ENCODE measurements at places on chromosomes 2 and 18.

- no peaks in the 10 kb centered on the region for H3K27me3 ChIP-seq
- peaks cover 41% of the 10 kb centered on the region for H3K36me3 ChIP-seq
- H3K27ac ChIP-seq = no peak overlapping the region
- H3K4me3 ChIP-seq = no peak overlapping the region
- no peaks in the 10 kb centered on the region for H3K4me1 ChIP-seq
- no peak for DNase-seq
Observed at GRCh38 chr2:171837736-171838135, 56.3 kb downstream of the SLC25A12 start.

DNA sequence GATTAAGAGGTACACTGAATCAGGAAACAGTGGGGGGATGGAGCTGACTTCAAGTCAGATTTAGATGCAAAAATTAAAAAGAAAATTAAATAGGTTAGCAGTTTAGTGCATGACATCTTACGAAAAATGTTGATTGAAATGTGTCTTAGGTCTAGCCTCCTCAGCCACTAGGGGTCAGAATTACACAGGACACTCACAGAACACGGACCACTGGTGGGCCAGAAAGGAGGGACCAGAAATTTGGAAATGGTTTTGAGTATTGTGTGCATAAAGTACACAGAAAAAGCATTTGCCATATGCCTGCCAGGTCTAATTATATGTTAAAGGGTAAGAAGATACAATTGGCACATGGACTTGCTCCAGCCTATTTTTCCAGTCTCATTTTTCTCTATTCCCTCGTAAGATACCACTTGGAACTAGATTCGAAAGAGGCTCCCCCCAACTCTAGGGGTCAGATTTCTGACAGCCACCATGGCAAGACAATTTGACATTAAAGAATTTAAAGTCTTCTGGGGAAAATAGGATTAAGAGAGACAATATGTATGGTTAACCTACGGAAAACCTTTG lies 550.2 kb upstream of the SETBP1 start:
- H3K27me3 ChIP-seq = no peaks in the 10 kb centered on the region
- no peak for DNase-seq
- no peak overlapping the region for H3K4me3 ChIP-seq
- no peak overlapping the region for H3K27ac ChIP-seq
- no peaks in the 10 kb centered on the region for H3K4me1 ChIP-seq
- no peaks in the 10 kb centered on the region for H3K36me3 ChIP-seq

- H3K4me3 ChIP-seq = no peak overlapping the region
- H3K27ac ChIP-seq = peak overlapping the region; percentile 85
- DNase-seq = no peak
- H3K4me1 ChIP-seq = peaks cover 42% of the 10 kb centered on the region
Observed at GRCh38 chr2:42927334-42928160, 135.2 kb upstream of the HAAO start.

DNA sequence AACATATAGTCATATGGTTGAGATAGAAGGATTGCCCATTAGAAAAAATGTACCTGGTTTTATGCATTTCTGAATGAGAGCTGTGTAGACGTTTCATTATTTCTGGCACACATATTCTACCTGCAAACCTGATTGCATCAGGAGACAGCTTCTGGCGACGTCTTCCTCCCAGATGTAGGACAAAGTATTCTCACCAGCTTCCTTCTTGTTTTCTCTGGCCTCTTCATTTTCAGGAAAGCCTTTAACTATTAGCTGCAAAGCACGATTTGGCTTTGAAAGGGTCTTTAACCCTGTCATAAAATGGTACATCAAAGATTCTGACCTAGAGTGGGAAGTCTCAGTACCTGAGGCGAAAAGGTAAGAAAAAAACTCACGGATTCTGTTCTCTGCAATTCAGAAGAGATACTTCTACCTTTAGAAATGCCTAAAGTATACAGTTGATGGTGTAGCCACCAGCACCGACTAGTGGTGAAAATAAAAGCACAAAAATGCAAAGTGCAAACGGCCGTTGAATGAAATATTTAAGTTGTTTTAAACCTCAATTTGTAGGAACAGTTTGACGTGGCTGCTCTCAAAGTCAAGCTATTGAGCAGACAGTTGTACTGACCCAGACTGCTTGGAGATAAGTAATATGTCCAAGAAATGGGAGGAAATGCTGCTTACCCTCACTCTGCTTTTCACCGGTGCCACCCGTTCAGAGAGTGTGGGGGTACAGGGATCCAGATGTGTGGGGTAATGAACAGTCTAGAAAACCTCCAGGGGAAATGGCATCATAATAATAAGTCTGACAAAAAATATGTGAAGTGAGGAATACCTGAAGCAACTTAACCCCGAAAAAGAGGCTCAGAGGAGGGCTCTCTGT lies 20.2 kb downstream of the IL18RAP start:
- no peaks in the 10 kb centered on the region for H3K4me1 ChIP-seq
- H3K27ac ChIP-seq = no peak overlapping the region
- no peak for DNase-seq
- H3K27me3 ChIP-seq = no peaks in the 10 kb centered on the region
- no peaks in the 10 kb centered on the region for H3K36me3 ChIP-seq

DNA sequence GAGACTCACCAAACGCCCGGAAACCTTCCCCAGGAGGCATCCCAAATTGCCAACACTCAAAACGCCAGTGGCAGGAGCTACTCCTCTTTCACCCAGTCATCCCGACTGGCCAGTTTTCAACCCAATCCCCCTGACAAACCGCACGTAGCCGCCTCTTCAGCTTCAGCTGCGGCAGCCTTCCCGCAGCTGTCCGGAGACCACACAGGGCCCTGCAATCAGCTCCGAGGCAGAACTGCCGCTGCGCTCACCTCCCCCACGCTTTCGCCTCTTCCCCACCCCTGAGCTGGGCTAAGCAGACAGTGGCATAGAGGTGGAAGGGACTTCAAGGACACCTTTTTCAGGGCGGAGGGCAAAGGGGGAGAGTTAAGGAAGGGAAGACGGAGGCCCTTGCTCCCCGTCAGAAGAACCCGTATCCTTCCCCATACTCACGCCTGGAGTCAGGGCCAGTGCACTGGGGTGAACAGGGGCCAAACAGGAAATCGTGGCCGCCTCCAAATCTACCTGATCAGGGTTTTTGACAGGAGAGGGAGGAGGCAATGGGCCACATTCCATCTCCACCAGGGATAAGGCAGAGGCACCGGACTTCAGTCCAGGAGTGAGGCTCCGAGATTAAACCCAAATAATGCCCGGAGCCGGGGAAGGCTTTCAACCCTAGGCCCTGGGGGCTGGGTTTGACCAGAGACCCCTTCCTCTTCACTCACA lies 16.9 kb downstream of the CYP26B1 start:
- peak; percentile 41 for DNase-seq
- H3K27me3 ChIP-seq = no peaks in the 10 kb centered on the region
- H3K4me3 ChIP-seq = no peak overlapping the region
- H3K4me1 ChIP-seq = no peaks in the 10 kb centered on the region
- H3K36me3 ChIP-seq = no peaks in the 10 kb centered on the region

- H3K4me1 ChIP-seq = peaks cover 11% of the 10 kb centered on the region
- H3K36me3 ChIP-seq = no peaks in the 10 kb centered on the region
- no peak overlapping the region for H3K4me3 ChIP-seq
- DNase-seq = no peak
- H3K27me3 ChIP-seq = no peaks in the 10 kb centered on the region
Observed at GRCh38 chr2:37622450-37623100, 48.9 kb downstream of the CDC42EP3 start.

DNA sequence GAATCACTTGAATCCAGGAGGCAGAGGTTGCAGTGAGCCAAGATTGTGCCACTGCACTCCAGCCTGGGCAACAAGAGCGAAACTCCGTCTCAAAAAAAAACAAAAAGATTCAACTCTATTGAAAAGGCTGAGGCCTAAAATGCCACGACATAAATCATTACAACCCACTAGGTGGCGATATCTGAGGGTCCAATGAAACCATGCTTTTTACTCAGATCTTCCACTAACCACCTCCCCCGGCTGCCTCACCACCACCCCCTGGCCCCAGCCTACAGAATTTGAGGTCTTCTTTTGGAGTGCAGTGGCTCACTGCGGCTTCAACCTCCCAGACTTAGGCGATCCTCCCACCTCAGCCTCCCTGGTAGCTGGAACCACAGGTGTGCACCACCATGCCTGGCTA lies 57.5 kb downstream of the AP1S3 start:
- H3K4me1 ChIP-seq = no peaks in the 10 kb centered on the region
- no peaks in the 10 kb centered on the region for H3K27me3 ChIP-seq
- H3K27ac ChIP-seq = no peak overlapping the region
- DNase-seq = peak; percentile 34
- no peak overlapping the region for H3K4me3 ChIP-seq

DNA sequence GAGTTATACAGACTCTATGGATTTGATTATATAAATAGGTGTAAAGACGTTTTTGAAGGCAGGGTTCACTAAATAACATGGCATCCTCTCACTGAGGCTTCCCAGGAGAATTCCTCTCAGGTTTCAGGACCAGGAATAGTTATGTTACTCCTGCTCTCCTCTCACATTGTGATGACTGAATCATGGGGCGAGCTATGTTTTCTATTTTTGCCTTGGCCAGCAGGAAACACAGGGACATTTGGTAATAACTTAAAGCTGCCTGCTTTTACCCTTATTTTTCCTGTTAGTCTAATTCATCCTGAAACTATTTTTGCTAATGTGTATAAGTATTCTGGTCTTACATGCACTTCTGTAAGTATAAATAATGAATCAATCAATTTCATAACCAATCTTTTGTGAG lies 115.3 kb upstream of the ITGB6 start:
- H3K4me1 ChIP-seq = no peaks in the 10 kb centered on the region
- H3K27ac ChIP-seq = no peak overlapping the region
- H3K36me3 ChIP-seq = no peaks in the 10 kb centered on the region

- no peaks in the 10 kb centered on the region for H3K4me1 ChIP-seq
- H3K27me3 ChIP-seq = no peaks in the 10 kb centered on the region
- no peaks in the 10 kb centered on the region for H3K36me3 ChIP-seq
- no peak overlapping the region for H3K4me3 ChIP-seq
- no peak for DNase-seq
Observed at GRCh38 chr2:24638568-24638967, 147.5 kb downstream of the NCOA1 start.

DNA sequence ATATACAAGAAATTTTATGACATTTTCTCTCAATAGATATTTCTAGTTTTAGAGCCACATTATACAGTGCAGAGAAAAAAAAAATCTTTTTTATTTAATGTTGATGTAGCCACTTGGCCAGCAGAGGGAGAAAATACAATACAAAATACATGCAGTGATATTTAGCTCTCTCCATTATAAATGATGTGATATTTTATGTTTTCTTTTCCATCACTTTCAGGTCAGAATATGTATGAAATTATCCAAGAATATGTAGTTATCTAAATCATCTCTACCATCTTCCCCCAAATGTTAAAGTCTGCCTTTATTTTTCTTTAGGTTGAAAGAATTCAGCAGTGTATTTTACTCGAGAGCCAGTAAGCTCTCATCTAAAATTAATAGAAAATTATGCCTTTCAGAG lies 533.6 kb upstream of the FSHR start:
- no peaks in the 10 kb centered on the region for H3K36me3 ChIP-seq
- H3K27me3 ChIP-seq = no peaks in the 10 kb centered on the region
- no peak for DNase-seq

DNA sequence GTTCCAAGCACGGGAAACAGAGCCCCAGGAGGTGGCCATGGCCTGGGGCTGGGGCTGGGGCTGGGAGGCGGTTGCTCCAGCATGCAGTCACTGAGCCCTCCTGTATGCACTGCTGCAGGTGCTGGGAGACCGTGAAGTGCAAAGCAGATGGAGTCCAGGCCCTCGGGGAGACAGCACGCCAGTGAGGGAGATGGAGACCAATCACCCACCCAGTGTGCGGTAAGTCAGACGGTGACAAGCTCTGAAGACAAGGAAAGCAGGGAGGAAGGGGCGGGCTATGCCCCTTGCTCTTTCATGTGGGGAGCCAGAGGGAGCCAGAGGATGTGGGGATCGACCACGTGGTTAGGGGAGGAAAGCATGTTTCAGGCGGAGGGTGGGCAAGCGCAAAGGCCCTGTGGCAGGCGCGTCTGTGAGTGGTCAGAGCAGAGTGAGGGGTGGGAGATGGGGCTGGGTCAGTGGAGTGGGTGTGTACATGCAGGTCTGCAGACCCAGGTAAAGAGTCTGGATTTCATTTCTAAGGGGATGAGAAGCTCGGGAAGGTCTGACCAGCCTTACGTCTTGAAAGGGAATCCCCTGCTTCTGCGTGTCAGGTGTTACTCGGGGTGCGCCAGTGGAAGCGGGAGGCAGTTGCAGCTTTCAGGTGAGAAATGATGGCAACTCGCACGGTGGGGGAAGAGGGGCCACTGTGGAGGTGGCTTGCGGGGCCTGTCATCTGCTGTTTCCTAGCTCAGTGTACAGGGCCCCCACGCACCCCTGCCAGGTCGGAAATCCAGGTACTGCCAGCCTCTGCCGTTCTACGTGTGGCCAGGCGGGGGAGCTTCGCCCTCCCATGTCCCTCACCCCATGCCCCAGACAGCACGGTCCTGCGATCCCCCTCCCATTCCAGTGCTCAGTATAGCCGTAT lies 19.4 kb downstream of the RRM2 start:
- H3K4me3 ChIP-seq = no peak overlapping the region
- H3K27ac ChIP-seq = no peak overlapping the region
- peak; percentile 66 for DNase-seq
- no peaks in the 10 kb centered on the region for H3K4me1 ChIP-seq

DNA sequence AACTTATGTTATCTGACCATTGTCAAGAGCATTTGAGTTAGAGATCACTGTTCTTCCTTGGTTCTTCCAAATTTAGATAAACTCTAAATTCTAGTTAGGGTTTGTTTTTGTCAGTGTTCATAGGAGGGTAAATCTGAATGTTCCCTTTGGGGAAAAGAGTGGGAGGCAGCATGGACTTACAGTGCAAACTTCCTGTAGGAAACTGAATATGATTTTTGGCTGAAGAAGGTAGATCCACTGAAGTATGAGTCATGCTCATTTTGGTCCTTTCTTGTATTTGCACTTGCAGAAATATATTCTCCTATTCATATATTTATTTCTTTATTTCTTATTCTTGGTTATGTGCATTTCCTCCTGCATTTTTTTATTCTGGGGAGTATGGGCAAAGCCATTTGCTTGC lies 27.3 kb downstream of the CCDC85A start:
- DNase-seq = no peak
- H3K4me1 ChIP-seq = no peaks in the 10 kb centered on the region
- H3K27me3 ChIP-seq = no peaks in the 10 kb centered on the region
- H3K36me3 ChIP-seq = no peaks in the 10 kb centered on the region
- no peak overlapping the region for H3K4me3 ChIP-seq
- H3K27ac ChIP-seq = no peak overlapping the region

DNA sequence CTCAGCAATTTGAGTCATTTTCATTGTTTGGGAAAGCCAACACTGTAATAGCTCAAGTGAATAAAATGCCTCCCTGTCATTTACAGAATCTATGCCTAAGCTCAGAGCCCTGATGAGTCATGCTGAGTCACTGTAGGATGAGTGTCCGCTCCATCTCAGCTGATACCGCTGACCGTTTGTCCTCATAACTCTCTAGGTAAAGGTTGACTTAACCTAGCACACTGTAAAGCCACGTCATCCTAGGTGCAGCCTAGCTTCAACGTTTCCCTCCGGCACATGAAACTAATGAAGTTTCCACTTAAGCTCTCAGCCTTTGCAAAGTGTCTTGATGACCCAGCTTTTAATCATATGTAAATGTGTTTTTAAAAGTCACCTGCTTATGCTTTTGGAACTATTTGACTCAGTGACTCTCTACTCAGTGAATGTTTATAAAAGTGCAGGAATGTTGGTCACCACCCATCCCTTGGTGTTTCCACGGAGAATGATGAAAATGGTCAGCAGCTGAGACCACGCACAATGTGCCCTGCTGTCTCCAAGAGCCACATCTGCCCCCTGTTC lies 154.0 kb downstream of the PMAIP1 start:
- no peak overlapping the region for H3K4me3 ChIP-seq
- H3K27me3 ChIP-seq = no peaks in the 10 kb centered on the region
- H3K4me1 ChIP-seq = no peaks in the 10 kb centered on the region
- H3K36me3 ChIP-seq = no peaks in the 10 kb centered on the region
- DNase-seq = peak; percentile 55

Data from Peyer's patch (tissue), 4 donors.